ENCODE measurements at places on chromosomes 1 and 21. TPM values are rescaled to one million over a fixed set of nuclear protein-coding genes. Genes with fewer than 3 reads are reported as not detected.

The SH2D1B gene
- total RNA-seq: not detected

The FCAMR gene
- total RNA-seq: not detected

The KIF2C gene
- total RNA-seq: 1.8 TPM

The PLD5 gene
- not detected for total RNA-seq

The RPE65 gene
- not detected for total RNA-seq

The IFNGR2 gene
- 79.7 TPM for total RNA-seq

The FCGR3A gene
- total RNA-seq: not detected

The LEMD1 gene
- not detected for total RNA-seq

The CD2 gene
- total RNA-seq: not detected

The SPRR3 gene
- total RNA-seq: not detected

The PGBD5 gene
- 0.59 TPM for total RNA-seq

The IL10 gene
- not detected for total RNA-seq

The CFHR1 gene
- not detected for total RNA-seq

The ADARB1 gene
- 9.5 TPM for total RNA-seq

The RGS16 gene
- 0.30 TPM for total RNA-seq

The PRELP gene
- total RNA-seq: 2.3 TPM

The RGSL1 gene
- total RNA-seq: not detected

The GJA9 gene
- 0.12 TPM for total RNA-seq

The TNFAIP8L2 gene
- total RNA-seq: not detected

The CLCA4 gene
- not detected for total RNA-seq

The CYP4A22 gene
- total RNA-seq: not detected

Measured in smooth muscle cell of the coronary artery (primary cell).